ENCODE measurements at places on chromosomes 11 and 22.

DNA sequence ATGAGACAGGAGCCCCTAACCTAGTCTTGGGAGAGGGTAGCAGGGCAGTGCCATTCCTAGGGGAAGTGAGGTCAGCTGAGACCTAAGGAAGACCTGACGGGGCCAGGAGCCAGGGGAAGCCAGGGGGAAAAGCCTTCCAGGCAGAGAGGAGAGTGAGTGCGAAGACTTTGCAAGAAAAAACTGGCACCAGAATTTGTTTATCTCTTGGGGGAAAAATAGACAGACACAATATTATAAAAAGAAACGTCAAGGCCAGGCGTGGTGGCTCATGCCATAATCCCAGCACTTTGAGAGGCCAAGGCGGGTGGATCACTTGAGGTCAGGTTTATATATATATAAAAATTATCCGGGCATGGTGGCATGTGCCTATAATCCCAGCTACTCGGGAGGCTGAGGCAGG lies 26.9 kb upstream of the TESMIN start:
- DNase-seq, result no peak

- peak; percentile 42 for DNase-seq
Measured at GRCh38 chr22:36873614-36874308, 13.0 kb downstream of the NCF4 start.

- no peak for DNase-seq
Measured at GRCh38 chr11:26510756-26511155, 61.3 kb downstream of the MUC15 start.

DNA sequence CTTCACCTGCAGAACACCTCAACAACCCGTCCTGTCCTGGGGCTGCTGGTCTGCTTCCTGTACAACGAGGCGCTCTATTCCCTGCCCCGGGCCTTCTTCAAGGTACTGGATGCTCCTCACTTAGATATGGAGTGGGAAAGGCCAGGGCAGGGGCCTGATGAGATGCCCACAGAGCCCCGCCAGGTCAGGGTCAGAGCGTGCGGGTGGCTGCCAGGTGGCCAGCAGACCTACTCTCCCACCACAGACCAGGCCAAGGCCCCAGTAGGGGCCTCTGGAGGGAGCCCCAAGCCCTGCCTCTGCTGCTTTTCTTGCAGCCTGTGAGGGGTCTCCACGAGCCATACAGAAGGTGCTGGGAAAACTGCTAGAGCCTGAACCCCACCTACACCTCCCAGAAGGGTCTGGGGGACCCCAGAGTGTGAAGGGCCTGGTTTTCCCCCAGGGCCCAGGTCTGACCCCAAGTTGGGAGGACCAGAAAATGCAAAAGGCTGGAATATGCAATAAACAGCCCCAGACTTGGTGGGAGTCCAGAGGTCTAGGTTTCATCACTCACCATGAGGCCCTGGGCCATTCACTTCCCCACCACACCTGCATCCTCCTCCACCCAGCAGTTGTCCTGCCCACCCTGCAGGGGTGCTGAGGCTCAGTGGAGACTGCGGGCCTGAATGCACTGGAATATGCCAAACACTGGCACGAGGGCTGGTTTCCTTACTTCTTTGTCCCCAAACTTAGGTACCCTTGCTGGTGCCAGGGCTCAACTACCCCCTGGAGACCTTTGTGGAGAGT lies 14.7 kb downstream of the ZDHHC24 start:
- DNase-seq, result no peak

DNA sequence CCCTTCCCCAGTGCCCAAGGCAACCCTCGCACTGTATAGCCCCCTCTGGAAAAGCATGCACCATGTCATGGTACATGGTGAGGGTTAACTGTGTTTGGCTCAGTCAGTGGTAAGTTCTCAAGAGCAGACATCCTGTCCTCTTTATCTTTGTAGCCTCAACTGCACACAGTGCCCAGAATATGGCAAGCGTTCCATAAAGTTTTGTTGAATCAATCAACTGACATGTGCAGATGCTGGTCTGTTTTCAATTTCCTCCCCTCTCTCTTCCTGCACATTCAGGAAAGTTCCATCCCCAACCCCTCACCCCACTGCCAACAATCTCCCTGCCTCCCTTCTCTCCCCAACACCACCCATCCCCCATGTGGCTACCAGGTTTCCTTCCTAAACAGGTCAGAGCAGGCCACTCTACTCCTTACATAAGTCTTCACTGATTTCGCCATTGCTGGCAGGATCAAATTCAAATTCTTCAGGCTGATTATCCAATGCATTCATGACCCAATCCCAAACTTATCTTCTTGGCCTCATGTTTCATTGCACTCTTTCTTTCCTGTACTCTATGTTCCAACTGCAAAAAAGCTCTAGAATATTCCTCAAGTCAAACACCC lies 15.5 kb upstream of the TMPRSS5 start:
- no peak for DNase-seq

GRCh38 chr11:1832920-1833295 lies 1.9 kb upstream of the SYT8 start:
- DNase-seq, result no peak

GRCh38 chr22:33605221-33605620 lies 315.1 kb downstream of the LARGE1 start:
- DNase-seq, result no peak

GRCh38 chr11:128501632-128502549 lies 85.5 kb downstream of the ETS1 start:
- no peak for DNase-seq

All from CD4-positive, alpha-beta T cell treated with Interleukin-6 at 100 ng/mL for 8 hours (primary cell).